Stimulated activated CD8-positive, alpha-beta memory T cell treated with anti-CD3 and anti-CD28 coated beads, Interleukin-7, amount 100 ng/mL, for 4 hours (primary cell): ENCODE measurements at places on chromosomes 4 and X.

- no peak for DNase-seq
Observed at GRCh38 chr4:173139561-173139960, 29.1 kb upstream of the GALNT7 start.

DNA sequence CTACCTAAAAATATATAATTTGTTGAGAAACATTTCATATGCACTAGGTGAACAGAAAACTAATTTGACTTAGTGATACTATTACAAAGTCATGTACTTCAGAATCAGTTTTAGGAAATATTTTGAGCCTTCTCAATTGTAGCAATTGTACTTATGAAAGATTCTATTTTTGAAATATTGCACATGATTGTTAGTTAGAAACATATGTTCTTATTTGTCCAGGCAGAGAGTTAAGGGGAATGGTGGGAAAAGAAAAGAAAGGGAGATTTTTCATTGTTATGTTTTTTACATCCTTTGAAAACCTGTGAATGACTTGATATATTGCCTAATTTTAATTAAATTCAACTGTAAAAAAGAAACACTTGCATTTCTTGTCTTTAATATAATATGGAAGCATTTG is 66.0 kb downstream of the GLRB start:
- no peak for DNase-seq

GRCh38 chr4:88320780-88321373 is 36.5 kb upstream of the PPM1K start:
- peak; percentile 0 for DNase-seq

DNA sequence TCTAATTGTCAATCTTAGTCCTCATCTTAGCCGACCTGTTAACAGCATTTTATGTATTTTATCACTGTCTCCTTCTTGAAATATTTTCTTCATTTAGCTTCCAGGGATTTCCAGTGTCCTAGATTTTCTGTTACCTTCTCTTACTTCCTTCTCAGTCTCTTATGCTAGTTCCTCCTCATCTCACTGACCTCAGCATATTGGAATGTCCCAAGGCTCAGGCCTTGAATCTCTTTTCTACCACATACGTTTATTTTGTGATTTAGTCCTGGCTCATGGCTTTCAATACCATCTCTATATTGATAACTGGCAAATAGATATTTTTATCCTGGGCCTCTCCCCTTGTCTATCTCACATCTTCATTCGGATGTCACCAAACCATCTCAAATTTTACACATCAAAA is 61.1 kb downstream of the IQCM start:
- no peak for DNase-seq

DNA sequence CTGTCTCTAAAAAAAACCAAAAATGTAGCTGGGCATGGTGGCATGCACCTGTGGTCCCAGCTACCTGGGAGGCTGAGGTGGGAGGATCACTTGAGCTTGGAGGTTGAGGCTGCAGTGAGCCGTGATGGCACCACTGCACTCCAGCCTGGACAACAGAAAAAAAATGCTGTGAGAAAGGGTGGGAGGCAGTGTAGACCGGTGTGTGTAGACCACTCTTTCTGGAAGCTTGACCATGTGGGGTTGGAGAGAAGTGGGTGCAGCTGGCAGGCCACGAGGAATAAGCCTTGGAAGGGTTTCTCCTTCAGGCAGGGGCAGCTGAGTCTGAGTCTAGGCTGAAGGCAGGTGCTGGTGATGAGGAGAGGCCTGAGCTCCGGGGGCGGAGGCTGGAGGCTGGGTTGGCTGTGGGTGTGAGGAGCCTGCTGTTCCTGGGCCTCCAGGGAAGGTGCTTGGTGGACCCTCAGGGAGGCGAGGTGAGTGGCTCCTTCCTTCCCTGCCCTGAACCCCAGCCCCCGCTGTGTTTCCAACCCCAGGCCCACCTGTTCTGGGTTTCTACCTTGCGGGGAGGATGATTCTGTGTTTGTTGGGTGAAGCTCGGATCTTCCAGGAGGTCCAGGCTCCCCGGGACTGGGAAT is 9.3 kb upstream of the TBC1D14 start:
- no peak for DNase-seq

DNA sequence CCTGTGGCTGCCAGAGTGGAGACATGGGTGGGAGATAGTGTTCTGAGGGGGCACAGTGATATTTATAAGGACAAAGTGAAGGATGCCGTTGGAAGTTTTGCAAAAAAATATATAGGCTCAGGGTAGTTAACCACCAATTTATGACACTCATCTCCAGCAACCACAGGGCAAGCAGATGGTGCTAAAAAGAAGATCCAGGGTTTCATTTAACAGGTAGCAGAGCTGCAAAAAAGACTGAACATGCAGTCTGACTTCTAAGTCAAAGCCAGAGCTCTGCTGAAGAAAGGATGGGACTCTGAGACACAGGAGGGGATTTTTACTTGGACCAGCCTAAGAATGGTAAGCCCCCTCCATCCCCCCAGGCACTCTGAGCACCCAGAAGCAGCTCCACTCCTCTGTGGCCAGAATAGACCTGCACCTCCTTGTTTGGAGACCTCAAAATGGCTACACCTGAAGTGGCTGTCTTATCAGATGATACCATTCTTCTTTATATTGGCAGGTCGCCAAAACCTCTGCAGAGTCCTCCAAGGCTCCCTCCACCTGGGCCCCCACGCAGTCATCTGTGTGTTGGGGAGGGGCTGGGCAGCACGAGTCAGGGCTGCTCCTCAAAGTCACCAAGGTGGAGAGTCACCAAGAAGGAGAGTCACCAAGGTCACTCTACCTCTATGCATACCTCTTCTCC is 161.4 kb upstream of the FAM9B start:
- no peak for DNase-seq

GRCh38 chr4:124504431-124504830 is 208.1 kb downstream of the ANKRD50 start:
- no peak for DNase-seq

DNA sequence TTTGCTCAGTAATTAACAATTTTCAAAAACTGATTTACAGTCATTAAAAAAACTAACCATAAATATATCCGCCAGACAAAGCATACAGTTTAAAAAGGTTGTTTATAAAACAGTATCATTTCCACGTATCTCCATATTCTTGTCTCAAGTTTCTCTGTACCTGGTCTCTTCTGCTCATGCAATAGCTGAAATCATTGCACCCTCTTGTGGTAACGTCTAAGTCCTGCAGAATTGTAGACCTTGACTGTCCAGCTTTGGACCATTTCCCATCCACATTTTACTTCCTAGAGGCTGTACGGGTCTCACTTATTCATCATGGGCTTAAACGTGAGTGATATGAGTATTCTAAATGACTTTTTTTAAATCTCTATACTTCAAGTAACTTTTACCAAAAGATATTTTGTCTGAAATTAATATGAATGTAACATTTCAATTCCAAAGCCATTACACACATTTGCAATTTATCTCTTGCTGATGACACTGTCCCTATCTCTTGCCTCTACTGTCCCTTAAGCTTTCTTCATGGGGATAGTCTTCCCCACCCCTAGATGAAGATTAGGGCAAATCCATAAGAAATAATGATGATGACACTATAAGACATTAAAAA is 118.5 kb downstream of the BTC start:
- no peak for DNase-seq

GRCh38 chr4:21888195-21888976 is 60.2 kb downstream of the KCNIP4 start:
- no peak for DNase-seq

- DNase-seq, result no peak
Observed at GRCh38 chr4:170306208-170306607, 216.5 kb upstream of the AADAT start.

- no peak for DNase-seq
Observed at GRCh38 chrX:150536455-150537116, 31.8 kb upstream of the MTM1 start.

DNA sequence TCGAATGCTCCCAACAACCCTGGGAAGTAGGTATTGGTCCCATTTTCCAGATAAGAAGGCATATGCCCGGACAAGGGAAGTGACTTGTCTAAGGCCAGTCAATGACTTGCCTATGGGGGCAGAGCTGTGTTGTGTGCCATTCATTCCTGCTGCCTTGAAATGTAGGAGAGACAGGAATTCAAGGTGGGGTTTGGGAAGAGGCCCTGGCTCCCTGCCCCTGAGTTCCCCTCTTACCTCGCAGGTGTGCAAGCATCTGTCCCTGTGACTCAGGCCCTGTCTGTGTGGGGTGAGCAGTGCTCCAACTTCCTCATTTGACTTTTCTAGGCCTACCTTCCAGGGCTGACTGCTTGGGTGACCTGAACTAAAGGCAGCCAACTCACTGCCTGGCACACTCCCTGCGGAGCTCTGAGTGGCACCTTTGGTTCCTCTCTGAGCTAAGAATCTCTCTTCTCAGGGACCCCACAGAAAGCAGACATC is 5.1 kb downstream of the EFNB1 start:
- DNase-seq, result no peak

DNA sequence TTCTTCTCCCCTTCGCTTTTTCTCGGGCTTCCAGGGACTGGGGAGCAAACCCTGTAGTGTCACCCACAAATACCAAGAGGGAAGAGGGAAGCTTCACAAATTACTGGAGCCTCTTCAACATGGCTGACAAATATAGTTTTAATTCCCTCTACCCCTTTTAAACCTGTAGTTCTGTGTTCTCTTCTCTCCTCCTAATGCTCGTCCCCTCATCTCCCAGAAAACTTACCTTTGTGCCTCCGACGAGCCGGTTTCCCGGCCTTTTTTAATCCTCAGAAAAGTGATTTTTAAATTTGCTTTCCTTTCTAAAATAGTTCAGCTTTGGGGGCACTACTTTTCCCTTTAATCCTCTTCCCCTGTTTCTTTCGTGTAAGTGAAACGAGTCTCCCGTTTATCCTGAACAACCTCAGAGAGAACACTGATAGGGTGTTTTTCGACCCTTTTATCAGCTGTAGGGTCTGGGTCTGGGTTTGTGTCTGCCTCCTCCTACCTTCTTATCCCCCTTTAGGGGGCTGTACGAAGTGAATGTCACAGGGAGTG is 408 bp downstream of the TET2 start:
- no peak for DNase-seq

DNA sequence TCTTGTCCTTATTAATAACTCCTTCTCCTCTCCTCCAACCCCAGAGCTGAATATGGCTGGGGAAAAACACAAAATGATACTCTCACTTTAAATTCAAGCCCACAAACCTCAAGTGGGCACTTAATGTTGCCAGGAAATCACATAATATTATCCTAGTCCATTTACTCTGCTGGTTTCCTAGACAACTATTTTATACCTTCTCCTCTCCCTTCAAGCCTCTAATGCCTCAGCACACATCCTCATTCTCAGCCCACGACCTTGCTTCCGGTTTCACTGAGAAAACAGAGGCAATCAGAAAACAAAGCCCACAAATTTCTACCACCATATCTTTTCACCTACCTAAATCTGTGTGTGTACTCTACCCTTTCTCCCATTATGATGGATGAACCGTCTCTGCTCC is 12.1 kb upstream of the CLCN5 start:
- no peak for DNase-seq

DNA sequence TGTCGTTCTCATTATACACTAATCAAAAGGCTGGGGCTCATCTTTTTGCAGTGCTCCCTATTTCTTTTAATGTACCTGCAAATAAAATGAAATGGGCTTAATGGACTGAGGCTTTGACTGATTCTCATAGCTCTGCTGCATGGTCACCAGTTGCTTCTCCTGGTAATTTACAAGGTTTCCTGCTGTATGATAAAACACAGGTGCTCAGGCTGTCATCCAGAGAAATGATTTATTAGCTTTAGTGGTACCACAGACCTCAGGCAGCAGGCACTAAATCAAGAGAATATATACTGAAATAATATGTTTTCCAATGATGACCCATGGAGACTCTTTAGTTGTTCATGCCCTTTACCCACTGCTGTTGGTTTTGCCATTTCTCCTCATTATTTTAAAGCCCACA is 137.7 kb downstream of the C4orf33 start:
- DNase-seq, result no peak

DNA sequence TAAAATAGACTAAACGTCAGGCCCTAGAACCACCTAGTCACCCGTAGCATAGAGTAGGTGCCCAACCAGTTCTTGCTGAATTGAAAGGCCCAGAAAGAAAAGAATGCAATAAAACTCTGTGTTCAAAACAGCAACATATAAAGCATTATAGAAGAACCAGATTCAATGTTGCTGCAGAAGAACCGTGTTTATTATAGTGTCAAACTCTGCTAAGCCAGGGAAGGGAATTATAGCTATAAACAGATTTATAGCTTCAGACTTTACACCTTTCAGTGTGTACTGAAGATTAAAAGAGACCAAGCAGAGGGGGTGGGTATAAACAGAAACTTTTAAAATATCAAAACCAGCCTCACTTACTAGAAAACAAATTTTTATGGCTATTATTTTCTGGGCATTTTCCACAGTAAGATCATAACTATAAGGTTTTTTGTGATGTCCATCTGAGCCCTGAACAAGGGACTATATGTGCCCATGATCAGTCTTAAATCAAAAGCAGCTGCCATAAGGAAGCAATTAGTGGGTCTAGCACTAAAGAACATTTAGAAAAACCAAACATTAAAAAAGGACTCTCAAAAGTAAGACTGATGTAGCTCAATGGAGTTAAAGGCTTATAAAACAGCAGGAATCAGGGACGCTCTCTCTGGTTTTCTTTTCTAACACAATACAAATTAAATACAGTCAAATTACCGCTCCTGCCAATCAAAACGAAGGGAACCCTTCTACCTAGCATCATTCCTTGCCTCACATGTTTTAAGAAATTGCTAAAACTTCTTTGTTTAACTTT is 219.7 kb upstream of the ETNPPL start:
- no peak for DNase-seq

DNA sequence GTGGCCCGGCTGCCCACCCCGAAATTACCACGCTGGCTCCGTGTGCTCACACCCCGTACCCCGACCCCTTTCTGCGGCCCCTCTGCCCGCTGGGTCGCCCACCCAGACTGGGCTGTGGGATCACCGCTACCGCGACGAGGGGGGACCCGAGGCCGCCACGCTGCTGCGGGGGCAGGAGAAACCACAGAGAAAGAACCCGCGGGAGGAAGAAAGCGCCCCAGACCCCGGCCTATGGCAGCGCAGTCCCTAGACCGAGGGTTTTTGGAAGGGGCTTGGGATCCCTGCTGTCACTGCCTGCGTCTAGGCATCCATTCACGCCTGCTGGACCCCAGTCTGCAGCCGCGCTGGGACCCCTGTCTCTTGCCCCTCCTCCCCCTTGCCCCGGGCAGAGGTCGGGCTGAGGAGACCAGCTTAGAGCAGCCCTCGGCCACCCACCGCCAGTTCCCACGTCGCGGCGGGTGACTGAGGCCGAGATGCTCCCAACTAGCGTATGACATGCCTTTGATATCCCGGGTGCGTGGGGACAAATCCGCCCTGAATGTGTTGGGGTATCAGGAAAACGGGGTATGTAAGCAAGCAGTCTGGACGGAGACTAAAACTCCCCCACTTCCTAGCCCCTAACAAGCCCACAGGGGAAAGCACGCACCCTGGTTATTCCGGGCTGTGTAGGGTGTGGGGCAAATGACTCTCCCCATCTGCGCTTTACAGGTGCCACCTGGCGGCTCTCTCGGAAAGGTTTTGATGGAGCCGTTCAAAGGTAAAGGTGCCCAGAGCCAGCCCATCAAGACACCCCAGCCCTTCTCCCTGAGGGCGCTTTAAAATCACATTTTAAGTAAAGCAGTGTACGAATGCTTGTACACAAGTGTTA is 862 bp upstream of the INPP4B start:
- DNase-seq, result peak; percentile 45
